ENCODE measurements at places on chromosomes 1 and 21.

- DNase-seq, result no peak
Measured at GRCh38 chr1:65009724-65010420, 43.5 kb upstream of the JAK1 start.

DNA sequence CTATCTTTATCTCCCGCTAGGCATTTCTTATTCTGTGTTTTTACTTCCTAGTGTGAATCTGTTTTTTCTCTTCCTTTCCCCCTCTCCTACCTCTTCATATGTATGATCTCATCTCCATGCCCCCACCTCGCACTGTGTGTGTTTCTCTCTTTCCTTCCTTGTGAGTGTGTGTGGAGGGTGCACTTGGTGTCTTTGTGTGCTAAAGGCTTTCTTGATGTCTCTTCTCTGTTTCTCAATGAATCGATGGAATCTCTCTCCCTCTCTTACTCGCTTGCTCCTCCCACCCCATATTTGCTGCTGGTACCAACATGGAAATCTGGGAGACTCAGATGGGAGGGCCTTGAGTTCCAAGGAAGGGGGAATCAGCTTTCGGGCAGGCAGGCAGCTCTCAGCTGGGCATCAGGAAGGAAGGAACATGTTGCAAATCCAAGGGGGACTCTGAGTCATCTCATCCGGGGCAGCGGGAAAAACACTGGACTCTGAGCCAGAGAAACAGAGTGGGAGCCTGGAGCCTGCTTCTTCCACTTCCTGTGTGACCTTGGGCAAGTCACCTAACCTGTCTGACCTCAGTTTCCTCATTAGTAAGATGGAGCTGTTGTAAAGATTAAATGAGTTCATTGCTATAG is 147.5 kb downstream of the PTPRU start:
- DNase-seq, result no peak

GRCh38 chr21:44916965-44917364 is 3.7 kb downstream of the ITGB2 start:
- no peak for DNase-seq

- DNase-seq, result no peak
Measured at GRCh38 chr1:86650065-86650464, 54.3 kb upstream of the SH3GLB1 start.

DNA sequence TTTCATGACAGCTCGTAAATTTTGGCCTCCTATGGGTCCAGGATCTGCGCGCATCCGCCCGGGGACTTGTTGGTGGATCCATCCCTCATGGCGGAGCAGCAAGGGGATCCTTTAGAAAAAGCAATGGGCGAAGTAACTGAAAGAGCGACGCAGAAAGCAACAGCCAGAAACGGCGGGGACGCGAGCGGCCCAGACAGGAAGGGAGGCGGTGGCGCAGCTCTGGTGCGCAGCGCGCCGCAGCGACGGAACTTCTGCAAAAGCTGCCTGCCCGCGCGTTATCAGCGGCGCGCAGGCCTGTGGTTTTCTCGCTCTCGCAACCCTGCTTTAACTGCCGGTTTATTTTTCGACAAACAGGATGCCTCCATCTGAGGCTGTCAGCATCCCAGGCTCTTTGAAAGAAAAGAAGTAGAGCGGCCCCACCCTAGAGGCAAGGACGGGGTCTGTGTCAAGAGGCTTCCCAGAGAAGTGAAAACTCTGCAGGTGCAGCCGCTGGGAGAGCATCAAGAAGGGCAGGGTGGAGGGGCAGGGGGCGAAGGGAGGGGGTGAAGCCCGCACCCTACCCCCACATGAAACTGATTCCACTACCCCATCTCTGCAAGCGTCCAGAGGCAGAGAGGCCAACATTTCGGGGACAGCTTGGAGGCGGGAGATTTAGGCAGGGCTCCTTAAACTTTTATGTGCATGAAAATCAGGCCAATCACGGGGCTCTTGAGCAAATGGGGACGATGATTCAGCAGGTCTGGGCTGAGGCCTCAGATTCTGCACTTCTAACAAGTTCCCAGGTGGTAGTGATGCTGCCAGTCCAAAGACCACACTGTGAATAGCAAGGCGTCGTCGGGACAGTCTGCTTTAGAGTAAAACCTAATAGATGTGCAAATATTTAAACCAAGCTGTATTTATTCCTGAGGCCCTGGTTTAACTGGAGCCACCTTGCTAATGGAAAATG is 22.2 kb downstream of the RUNX1 start:
- peak; percentile 72 for DNase-seq

GRCh38 chr1:51750218-51750617 is 128.3 kb downstream of the NRDC start:
- no peak for DNase-seq

- DNase-seq, result no peak
Measured at GRCh38 chr1:86175756-86176155, 19.2 kb upstream of the COL24A1 start.

DNA sequence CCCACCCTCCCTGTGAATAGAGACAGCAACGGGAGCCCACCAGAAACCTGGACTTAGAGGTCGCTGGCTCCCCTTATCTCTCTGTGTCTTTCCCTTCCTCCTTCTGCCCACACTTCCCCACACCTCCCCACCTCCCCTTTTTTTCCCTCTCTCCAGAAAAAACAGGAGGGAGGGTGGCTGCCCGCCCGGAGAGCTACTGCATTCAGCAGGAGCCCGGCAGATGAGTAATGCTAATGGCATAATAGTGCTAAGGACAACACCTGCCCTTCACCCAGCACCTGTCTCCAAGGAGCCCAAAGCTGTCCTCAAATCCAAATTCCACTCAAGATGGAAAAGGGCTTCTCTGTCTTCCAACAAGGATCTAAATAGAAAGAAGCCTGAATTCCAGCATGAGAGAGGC is 11.4 kb upstream of the PRELP start:
- no peak for DNase-seq

DNA sequence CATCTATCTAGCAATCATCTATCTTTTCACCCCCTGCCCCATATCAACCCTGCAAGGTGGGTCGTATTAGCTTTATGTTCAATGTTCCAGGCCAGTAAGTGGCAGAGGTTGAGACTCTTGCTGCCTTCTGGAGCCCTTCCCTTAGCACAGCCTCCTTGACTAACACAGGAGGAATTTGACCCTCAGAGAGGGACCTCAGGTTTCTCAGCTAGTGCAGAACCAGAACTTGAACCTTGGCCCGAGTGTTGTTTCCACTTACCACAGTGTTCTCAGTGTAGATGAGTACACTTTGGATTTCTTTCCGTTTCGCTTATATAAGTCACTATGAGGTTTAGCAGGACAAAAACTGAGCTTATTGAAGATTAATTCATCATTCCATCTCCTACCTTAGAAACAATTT is 11.1 kb upstream of the ATF3 start:
- DNase-seq, result no peak

- DNase-seq, result no peak
Measured at GRCh38 chr1:171600862-171601261, 21.2 kb upstream of the MYOCOS start.

GRCh38 chr1:115912116-115912515 is 64.2 kb upstream of the SLC22A15 start:
- DNase-seq, result no peak

DNA sequence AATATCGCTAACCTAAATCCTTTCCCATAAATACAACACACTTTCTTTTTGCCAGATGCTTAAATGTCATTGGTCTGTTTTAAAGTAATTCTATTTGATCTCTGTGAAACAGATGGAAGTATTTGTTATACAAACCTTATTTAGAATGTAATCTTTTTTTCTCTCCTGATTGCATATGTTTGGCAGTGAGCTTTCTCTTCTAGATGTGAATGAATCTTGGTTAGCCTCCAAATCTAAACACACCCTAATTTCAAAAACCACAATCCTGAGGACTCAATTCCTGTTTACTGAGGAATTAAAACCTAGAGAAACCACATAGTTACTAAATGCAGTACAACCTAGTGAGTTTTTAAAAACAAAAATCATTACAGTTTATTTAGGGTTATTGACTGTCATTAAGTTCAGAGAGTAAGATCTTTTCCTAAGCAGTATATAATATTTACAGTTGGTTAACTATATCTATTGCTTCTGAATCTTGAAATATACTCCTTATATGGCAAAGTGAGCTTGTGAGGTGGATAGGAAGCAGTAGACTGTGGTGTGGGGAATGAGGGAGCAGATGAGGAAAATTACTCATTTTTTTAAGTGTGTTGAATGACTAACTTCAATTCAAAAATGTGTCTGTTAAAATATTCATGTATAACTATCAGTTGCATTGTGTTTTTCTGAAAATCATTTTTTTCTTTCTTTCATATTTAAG is 218.7 kb downstream of the FMN2 start:
- DNase-seq, result no peak

GRCh38 chr21:44985441-44986401 is 45.9 kb downstream of the SLX9 start:
- DNase-seq, result no peak

GRCh38 chr1:218778257-218779126 is 395.2 kb upstream of the LYPLAL1 start:
- no peak for DNase-seq

DNA sequence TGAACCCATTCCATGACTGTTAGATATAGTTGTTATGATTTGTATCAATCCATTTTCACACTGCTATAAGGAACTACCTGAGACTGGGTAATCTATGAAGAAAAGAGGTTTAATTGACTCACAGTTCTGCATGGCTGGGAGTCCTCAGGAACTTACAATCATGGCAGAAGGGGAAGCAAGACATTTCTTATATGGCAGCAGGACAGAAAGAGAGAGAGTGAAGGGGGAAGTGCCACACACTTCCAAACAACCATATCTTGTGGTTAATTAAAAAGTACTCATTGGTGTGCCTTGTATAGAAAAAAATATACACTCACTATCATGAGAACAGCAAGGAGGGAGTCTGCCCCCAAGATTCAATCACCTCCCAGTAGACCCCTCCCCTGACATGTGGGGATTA is 137.6 kb upstream of the NBPF11 start:
- DNase-seq, result no peak

- no peak for DNase-seq
Measured at GRCh38 chr1:7651203-7651602, 119.9 kb upstream of the VAMP3 start.

DNA sequence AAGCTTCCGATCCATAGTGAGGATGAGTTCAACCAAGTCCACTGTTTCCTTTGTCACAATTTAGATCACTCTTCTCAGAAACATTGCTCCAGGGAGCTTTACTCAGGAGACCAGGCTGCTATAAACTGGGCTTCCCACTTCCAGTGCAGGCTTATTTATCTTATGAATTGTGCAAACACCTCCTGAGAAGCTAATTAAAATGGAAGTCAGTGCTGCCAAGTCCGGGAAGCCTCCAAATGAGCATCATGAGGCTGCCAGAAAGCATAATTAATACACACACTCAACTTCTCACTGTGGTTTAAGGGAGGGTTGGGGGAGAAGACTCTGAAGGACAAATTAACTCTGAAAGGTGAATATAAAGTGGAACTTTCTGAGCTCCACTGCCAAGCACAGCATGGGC is 145.0 kb upstream of the SGIP1 start:
- no peak for DNase-seq

- DNase-seq, result no peak
Measured at GRCh38 chr1:114499478-114499877, 11.5 kb downstream of the TRIM33 start.

- DNase-seq, result no peak
Measured at GRCh38 chr1:200435200-200435780, 25.5 kb upstream of the ZNF281 start.

DNA sequence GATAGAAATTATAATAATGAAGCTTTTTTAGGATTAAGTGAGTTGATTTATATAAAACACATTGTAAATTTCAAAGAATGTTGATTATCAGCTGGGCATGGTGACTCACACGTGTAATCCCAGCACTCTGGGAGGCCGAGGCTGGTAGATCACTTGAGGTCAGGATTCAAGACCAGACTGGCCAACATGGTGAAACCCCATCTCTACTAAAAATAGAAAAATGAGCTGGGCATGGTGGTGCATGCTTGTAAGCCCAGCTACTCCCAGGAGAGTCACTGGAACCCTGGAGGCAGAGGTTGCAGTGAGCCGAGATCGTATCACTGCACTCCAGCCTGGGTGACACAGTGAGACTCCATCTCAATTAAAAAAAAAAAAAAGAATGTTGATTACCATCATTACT is 18.4 kb downstream of the ADAMTS1 start:
- no peak for DNase-seq

- DNase-seq, result no peak
Measured at GRCh38 chr1:206859082-206859521, 6.3 kb upstream of the IL20 start.

Data from stimulated activated CD8-positive, alpha-beta memory T cell treated with anti-CD3 and anti-CD28 coated beads, Interleukin-2, amount 100 ng/mL, for 1 hour (primary cell).